Ascending aorta (tissue), 2 donors: ENCODE measurements at places on chromosomes 2 and 18.

DNA sequence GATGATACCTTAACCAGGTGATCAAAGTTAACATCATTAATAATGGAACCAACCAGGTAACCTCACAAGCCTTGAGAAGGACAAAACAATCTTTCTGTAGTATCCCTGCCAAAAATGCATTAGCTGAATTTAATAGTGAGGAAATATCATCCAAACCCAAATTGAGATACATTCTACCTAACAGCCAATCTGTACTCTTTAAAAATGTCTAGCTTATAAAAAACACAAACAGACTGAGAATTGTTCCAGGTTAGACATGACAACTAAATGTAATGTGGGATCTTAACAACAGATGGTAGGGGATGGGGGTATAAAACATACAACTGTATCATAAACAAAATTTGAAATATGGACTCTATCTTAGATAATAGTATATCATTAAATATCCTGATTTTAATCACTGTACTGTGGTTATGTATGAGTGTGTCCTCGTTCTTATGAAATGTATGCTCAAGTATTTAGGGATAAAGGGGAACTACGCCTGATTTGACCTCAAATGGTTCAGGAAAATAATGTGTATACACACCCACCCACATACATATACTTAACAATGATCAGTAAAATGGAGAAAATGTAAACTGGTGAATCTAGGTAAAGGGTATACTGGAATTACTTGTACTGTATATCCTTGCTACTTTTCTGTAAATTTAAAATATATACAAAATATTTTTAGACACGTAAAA lies 1.7 kb downstream of the FANCL start:
- DNase-seq = no peak

GRCh38 chr18:77061946-77062517 lies 70.6 kb downstream of the MBP start:
- no peak for DNase-seq

GRCh38 chr2:106975641-106976040 lies 89.7 kb upstream of the ST6GAL2 start:
- DNase-seq = no peak

DNA sequence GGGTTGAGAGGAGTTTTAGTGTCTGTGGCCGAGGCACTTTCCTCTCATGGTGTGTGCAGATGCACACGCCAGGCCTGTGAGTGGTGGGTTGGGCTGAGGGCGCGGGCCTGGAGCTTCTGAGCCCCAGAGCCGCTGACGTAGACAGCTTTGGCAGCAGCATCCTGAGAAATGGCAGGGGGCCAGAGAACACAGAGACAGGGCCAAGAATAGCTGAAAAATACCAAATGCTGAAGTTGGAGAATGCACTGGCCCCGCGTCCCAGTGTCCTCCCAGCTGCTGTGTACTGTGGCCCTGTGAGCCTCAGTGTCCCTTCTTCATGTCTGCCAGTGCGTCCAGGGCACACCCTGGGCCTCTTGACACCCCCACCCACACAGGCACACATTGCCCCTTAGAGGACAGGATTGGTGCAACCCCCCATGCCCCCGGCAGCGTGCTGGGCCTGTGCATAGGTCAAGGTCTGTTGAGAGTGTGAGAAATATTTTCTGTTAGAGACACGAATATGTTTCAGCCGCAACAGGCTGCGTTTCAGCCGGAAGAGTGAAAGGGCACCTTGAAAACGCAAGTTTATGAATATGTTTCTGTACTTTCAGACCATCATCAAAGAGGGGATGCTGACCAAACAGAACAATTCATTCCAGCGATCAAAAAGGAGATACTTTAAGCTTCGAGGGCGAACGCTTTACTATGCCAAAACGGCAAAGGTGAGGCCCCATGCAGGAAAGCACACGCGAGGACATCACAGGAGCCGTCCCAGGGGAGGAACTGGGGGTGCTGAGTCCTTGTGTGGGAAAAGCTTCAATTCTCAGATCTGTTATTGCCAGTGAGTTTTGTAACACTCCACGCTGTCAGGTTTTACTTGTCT lies 33.6 kb downstream of the DGKD start:
- peak; percentile 53 for DNase-seq

DNA sequence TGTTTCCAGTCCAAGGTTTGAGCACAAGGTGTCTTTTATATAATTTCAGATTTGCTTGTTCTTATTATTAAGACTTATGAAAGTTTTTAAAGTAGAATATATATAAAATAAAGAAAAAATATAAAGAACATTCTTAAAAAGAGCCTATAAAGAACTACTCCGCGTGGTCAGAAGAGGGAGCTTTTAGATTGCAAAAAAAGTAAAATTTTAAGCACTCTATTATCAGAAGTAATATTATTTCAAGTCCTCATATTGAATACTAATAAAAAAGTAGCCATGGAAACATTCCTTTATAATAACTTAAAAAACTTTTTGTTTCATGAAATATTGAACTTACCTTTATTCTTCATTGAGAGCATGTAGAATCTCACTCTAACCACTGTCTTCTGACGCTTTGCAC lies 51.4 kb downstream of the LINC00305 start:
- DNase-seq = no peak

DNA sequence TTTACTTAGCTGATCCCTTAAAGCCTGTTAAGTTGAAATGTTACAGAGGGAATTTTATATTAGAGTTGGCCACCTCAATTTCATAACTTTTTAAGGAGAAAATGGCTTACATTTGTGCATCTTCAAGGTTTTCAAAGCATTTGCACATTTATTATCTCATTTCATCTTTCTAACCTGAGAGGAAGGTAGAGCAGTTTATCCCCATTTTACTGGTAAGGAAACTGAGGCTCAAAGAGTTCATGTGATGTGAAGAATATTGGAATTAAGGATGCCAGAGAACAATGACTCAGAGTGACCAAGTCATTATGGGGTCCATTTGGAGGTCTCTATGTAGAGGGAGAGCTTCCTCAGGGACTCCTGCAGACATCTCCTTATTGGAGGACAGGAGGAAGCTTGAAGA lies 35.0 kb downstream of the PRKRA start:
- DNase-seq = no peak

- peak; percentile 64 for DNase-seq
Measured at GRCh38 chr2:240957656-240958365, 40.6 kb upstream of the SNED1 start.

- DNase-seq = no peak
Measured at GRCh38 chr18:69934601-69935265, 12.9 kb downstream of the CD226 start.

- no peak for DNase-seq
Measured at GRCh38 chr18:67901573-67901972, 385.1 kb upstream of the DSEL start.

DNA sequence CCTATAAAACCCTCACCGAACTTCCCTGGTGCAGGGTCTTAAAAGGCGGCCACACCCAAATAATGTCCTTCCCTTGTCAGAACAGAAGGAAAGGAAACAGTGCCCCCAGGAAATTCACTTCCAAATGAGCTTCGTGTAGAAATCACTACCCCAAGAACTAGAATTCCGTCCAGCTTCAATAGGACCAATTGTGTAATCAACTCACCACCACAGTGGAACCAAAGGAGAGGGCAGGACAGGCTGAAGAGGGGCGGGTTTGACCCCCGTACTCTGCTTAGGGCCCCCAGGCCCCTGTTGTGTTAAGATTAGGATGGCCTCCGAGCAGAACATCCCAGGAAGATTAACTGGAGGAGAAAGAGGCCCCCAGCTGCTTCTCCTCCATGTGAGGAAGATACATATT lies 24.1 kb downstream of the GPR35 start:
- no peak for DNase-seq

DNA sequence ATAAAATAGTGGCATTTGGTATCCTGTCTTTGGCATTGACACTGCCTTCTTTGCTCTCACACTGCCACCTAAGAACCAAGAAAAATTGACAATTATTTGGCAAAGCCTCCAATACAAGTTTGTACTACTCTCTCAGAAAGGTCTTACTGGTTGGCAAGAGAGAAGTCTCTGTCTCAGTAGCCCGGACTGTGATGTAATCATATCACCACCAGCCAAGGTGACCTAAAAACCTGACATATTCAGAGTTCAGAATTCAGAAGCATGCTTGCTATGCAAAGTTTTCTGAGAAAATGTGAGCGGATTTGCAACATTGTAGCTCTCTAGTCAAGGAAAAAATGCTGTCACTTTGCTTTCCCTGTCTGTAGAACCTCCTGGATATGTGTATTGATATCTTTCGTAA lies 196.0 kb downstream of the CDH7 start:
- DNase-seq = no peak

DNA sequence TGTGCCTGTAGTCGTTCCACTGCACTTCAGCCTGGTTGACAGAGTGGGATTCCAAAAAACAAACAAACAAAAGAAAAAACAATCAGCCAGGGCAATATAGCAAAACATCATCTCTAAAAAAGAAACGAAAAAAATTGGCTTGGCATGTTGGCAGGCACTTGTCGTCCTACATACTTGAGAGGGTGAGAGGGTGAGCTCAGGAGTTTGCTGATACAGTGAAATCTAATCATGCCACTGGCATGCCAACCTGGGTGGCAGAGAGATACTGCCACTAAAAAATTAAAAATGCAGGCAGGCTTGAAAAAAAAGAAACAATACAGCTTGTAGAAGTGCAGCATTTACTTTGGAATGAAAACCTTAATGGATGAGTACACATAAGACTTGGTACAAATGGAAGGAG lies 282.9 kb upstream of the RGPD4 start:
- no peak for DNase-seq

GRCh38 chr2:236853585-236854051 lies 232.1 kb upstream of the COPS8 start:
- DNase-seq = no peak

DNA sequence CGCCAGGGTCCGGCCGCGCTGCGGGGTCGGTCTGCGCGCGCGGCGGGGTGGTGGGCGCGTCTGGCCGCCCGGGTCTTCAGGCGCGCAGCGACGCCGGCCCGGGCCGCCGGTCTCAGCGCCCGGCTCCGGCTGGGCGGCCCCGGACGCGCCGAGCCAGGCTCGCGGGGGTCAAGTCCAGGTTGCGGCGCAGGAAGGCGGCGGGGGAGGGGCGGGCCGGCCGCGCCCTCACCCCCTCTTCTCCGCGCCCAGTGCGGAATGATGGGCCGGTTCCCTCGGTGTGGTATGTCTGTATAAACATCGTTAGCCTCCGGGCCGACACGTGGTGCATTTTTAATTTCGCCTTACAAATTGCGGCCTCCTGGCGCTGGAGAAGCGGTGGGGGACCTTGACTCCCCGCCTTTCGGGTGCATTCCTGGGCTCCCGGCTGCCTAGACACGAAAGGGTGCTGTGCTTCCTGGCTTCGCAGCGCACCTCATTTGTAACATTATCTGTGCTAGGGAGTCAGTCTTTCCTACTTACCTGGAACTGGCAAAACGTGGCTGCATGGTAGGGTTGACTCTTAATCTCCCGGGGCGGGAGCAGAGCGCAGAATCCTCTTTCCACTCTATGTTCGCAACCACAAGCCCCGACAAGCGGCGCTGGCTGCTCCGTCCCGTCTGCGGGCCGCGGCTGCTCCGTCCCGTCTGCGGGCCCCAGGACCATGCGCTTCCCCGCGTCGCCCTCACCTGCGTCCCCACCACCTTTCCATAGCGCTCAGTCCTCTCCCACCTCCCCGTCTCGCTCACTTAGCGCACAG lies 69.0 kb downstream of the CTAGE1 start:
- DNase-seq = peak; percentile 83

- DNase-seq = no peak
Measured at GRCh38 chr2:228556717-228557116, 375.2 kb upstream of the SPHKAP start.

DNA sequence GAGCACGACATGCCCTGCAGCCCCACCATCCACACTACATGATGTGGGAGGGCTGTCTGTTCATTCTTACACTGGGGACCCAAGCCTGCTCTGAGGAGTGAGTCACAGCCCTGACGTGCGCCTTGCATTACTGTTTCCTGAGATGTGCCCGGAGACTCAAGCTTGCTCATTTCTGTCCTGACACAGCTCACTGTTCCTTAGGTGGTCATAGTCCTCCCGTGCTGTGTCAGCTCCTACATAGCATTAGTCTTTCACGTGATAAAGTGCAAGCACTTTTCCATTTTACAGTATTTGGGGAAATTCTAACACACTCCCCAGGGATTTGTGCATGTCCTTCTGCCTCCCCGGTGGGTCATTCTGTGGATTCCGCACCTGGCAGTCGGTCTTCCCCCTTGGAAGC lies 46.2 kb upstream of the TRIM43B start:
- no peak for DNase-seq

DNA sequence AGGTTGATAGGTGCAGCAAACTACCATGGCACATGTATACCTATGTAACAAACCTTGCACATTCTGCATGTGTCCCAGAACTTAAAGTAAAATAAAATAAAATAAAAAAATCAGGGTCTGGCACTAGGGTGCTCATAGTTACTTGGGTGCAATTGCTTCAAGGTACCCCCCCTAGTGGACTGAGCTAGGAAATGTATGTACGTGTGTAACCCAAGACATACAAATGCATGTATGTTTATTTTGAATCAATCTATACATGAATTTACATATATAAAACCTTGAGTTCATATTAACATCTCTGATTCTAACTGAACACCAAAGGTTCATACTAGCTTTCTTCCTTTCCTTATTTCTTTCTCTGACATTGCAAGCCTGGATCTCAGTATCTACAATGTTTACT lies 51.5 kb downstream of the USP37 start:
- no peak for DNase-seq

GRCh38 chr2:70116936-70117552 lies 29.8 kb downstream of the PCBP1 start:
- DNase-seq = no peak

- DNase-seq = no peak
Measured at GRCh38 chr2:127811397-127812321, 688 bp upstream of the WDR33 start.

DNA sequence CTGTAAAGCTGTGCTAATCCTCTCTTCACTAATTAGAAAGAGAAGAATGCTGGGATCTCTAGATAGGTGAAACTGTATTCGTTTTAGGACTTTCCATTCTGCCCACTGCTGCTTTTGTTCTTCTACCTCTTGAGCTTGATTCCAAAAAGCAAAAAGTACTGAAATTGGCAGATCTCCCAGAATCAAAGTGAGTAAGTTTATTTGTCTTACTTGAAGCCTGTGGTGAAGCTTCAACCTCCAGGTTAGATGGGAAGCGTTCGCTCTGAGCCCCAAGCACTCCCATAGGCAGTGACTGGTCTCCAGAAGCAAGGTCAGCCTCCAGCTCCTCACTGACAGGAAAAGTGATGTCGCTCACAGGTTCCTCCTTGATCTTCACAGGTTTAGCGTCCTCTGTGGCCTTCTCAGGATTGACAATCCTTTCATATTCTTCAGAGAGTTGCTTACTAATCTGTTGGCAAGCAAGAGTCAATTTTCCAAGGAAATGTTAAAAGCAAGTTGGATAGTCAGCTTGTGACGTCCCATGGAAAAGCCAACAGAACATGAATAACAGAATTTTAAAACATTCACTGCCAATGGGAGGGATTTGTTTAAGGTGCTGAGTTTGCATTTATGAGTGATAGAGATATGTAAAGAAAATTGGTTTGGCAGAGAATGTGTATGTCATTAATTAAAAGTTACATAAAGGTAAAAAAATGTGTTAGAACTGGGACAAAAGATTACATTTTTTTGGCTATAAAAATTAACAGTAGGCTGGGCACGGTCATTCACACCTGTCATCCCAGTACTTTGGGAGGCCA lies 8.1 kb downstream of the SUPT7L start:
- no peak for DNase-seq
